ENCODE measurements at places on chromosomes 2 and 18.

DNA sequence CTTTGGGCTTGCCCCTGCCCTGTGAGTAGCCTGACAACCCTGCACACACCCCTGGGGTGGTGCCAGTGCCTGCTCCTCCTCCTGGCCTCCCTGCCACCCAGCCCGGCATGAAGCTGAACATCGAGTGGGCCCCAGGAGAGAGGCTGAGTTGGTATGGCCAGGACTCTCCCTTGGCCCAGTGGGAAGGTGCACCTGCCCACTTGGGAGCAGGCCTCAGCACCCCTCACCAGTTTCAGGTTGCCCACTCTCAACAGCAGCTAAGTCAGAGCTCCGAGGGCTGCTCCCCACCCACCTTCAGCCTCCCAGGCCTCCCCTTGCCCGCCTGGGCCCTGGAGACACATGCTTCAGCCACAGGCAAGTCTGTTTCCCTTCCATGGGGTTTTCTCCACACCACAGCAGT, 203.1 kb downstream of the KLHL29 start:
- no peak for DNase-seq

GRCh38 chr2:155310589-155310988, 612.1 kb downstream of the KCNJ3 start:
- no peak for DNase-seq

- DNase-seq: no peak
Measured at GRCh38 chr2:232022718-232023117, 61.2 kb downstream of the DIS3L2 start.

GRCh38 chr18:43720041-43720440, 442.8 kb upstream of the SYT4 start:
- DNase-seq: no peak

- DNase-seq: no peak
Measured at GRCh38 chr2:28435814-28436351, 43.2 kb downstream of the FOSL2 start.

- no peak for DNase-seq
Measured at GRCh38 chr2:145652571-145653545, 1132.9 kb upstream of the ZEB2 start.

DNA sequence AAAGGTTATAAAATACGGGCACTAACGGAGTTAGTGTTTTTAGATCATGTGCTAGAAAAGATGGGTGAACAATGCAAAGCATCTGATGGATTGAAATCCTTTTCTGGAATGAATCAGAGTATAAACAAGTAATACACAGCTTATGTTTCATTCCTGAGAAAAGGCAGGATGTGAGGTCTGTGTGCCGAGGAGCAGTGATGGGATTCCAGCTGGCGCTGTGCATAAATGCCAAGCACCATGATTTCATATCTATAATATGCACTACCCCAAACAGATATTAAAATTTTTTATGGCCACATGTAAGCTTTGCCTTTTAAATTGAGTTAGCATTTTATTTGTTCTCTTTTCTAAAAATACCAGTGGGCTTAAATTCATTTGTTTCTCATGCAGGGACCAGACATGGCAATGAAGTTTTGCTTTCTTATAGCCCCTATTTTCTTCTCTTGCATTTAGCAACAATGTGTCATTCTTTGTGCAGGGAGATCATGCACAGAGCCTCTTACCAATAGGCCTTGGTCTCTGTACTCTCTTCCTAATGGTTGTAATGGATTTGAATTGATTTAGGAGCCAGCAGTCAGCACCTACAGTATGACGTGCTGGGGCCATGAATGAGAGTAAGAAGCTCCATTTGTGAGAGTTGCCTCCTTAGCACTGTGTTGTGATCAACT, 323.9 kb downstream of the SLC8A1 start:
- no peak for DNase-seq

DNA sequence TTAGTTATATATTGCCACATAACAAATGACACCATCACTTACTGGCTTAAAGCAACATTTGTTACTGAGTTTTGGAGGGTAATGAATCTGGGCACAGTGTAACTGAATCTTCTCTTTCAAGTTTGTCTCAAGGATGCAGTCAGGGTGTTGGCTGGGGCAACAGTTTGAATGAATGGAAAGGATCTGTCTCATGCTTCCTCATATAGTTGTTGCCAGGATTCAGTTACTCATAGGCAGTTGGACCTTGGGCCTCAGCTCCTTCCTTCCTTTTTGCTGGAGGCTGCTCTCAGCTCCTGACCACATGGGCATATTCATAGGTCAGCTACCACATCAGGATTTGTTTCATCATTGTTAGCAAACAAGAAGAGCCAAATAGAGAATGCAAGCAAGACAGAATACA, 466.1 kb upstream of the MC4R start:
- no peak for DNase-seq

DNA sequence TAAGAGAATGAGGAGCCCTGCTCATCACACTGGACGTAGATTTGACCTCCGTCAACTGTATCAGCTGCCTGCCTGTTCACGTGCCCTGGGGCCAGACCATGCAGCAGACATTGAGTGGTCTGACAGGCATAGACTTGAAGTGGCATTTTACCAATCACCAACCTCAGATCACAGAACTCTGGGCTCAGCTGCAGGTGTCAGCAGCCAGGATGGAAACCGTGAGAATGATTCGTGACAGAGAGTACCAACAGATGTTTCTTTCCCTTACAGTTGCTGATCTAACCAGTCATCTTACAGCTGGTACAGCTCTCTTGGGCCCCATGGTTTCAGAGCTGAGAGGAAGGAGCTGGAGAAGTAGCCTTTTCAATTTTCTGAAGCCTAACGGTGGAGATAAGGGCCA, 148.9 kb downstream of the EN1 start:
- no peak for DNase-seq

DNA sequence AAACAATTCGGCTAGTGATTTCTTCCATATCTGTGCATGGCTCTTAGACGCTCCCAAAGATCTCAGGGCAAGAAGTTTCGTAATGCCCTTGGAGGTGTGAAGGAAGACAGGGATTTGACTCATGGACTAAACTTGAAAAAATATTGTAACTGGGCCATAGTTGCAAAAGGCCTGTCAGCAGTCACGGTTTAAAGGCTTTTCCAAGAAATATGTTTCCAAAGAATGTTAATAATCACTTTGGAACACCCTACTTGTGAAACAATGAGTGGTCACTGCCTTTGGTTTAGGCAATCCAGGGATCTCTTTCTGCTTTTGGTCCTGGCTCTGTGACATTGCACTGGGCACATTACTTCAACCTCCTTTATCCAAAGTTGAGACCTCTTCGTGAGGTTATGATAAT, 102.5 kb upstream of the RASGRP3 start:
- no peak for DNase-seq

- DNase-seq: no peak
Measured at GRCh38 chr18:44883671-44884070, 203.0 kb downstream of the SETBP1 start.

DNA sequence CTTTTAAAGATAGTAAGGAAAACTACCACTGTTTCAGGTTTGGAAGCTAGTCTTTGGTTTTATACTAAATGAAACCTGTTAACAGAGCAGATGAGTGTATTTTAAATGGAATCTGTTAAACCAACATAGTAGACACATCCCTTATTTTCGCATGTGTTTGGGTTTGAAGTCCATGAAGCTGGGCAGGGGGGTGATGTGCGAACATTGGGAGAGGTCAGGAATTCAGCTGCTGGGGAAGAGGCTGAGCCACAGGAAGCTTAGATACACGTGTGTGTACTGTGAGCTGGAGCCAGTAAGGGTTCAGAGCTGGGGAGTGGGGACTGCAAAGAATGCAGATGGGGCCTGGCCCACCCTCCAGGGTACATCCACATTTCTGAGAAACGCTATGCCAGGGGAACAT, 176.9 kb downstream of the VAPA start:
- DNase-seq: no peak

DNA sequence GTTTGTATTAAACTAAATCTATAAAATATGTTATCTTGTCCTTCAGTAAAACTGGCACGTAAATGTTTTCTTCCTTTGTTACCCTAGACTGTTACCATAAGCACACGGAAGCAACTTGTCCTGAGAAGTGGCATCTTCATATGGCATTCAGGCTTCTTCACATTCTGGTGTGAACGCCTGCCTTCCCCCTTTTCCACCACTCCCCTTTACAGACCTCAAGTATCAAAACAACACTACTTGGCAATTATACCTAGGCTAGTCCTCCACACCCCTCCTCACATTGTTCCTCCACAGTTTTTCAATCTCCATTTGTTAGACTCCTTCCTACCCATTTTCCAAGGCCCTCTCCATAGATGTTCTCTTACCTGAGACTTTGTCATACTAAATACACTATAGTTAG, 2.9 kb downstream of the MEX3C start:
- DNase-seq: no peak

- no peak for DNase-seq
Measured at GRCh38 chr2:106108351-106108750, 85.8 kb downstream of the UXS1 start.

DNA sequence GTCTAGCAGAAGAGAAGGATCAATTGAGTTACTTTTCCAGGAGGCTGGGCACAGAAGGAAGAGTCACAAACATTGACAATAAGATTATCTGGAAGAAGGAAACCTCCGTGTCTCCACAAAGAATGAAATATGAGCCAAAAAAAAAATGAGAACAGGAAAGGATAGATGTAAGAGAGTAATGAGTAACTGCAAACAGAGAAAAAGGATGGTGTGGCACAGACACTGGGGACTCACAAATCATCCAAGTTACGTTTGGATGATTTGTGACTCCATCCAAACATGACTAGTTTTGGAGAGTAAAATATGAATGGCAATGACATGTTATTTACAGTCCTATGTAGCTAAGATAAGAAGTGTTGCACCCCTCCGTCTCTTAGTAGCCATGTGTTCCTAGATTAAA, 42.8 kb upstream of the MAP2 start:
- no peak for DNase-seq

- no peak for DNase-seq
Measured at GRCh38 chr2:153770359-153770991, 101.2 kb upstream of the GALNT13 start.

- DNase-seq: no peak
Measured at GRCh38 chr2:36587556-36587955, 10.4 kb downstream of the FEZ2 start.

- peak; percentile 41 for DNase-seq
Measured at GRCh38 chr18:31555971-31556747, 35.5 kb upstream of the TTR start.

GRCh38 chr2:138931284-138932256, 151.4 kb upstream of the NXPH2 start:
- DNase-seq: no peak

DNA sequence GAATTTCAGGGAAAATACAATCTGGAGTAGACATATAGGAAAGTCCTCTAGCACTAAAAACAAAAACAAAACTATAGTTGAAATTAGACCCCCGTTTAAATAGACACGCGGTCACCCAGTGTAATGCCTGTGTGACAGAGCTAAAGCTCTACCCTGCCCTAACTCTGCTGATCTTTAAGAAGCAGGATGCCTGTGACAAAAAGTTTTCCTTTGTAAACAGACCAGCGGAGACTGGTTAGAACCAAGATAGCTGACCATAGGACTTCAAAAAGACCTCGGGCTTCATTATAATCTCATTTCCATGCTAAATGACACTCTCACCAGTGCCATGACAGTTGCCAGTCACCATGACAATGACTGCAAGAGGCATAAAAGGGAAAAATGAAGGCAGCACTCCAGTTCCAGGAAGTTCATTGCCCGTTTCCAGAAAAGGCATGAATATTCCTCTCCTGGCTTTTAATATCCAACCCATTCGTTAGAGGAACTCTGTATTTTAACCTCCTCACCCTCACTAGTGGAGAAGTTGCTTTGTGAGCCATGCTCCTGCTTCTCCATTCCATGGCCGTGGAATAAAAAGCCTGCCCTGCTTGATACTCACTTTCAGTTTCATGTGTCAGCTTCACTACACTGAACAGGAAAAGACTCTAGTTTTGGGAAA, 157.2 kb upstream of the COPS8 start:
- DNase-seq: no peak

- DNase-seq: no peak
Measured at GRCh38 chr2:226228080-226228479, 571.5 kb downstream of the IRS1 start.

DNA sequence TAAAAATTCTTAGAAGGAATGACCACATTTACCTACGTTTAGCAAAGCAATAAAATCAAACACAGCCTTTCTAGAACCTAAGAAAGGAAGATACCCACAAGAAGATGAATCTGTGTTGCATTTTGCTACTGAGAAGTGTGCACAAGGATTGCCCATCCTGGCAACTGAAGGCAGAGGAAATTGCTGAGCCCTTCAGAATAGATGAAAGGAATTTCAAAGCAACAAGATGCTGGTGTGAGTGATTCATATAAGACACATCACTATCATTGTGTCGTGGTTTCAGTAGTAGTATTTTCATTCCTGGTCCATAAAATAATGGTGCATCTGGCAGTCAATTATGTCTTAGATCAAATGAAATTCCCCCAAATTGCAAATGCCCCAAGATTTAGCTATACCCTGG, 48.4 kb upstream of the ANKRD44 start:
- DNase-seq: no peak

GRCh38 chr2:196431957-196432356, 207.6 kb upstream of the CCDC150 start:
- no peak for DNase-seq

DNA sequence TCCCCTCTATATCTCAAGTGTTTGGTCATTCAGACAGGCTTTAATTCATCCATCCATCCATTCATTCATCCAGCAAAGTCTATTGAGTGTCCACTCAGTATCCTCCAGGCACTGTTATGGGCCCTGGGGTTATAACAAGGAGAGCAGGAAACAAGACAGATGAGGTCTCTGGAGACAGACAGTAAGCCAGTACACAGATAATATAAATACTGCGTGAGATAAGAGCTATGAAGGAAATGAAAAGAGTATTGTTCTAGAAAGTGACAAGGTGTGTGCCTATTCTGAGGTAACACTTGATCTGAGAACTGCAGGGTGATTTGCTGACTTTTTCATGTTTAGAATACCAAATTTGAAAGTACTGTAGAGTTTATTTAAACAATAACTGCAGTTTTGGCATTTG, 98.3 kb downstream of the OSBPL6 start:
- no peak for DNase-seq

- no peak for DNase-seq
Measured at GRCh38 chr2:35973737-35974132, 381.8 kb upstream of the CRIM1 start.

- DNase-seq: no peak
Measured at GRCh38 chr2:197102231-197102630, 175.7 kb upstream of the PGAP1 start.

- DNase-seq: no peak
Measured at GRCh38 chr2:72539071-72539552, 286.7 kb downstream of the EXOC6B start.

DNA sequence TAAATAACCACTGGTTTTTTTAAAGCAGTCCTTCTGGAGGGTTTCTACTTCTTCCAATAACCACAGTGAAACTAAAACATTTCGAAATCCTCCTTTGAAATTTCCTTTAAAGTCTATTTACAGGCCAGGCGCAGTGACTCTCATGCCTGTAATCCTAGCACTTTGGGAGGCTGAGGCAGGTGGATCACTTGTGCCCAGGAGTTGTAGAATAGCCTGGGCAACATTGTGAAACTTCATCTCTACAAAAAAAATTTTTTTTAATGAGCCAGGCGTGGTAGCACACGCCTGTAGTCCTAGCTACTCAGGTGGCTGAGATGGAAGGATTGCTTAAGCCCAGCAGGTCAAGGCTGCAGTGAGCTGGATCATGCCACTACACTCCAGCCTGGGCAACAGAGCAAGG, 15.2 kb downstream of the KIDINS220 start:
- no peak for DNase-seq

Measured in GM12864 (cell line).